Cortex of kidney (tissue), 1 donor: ENCODE measurements at places on chromosomes 3 and 15.
A peak's percentile ranks its signal among the peaks of the same experiment; 100 is the strongest.

- no peak for DNase-seq
Measured at GRCh38 chr3:47299381-47300318, 16.9 kb downstream of the KLHL18 start.

- DNase-seq, result no peak
Measured at GRCh38 chr3:46293991-46294833, 52.0 kb downstream of the CCR3 start.

GRCh38 chr15:52236013-52236412 is 44.8 kb upstream of the GNB5 start:
- no peak for DNase-seq

- no peak for DNase-seq
Measured at GRCh38 chr3:44482721-44483120, 5.3 kb upstream of the ZNF445 start.

DNA sequence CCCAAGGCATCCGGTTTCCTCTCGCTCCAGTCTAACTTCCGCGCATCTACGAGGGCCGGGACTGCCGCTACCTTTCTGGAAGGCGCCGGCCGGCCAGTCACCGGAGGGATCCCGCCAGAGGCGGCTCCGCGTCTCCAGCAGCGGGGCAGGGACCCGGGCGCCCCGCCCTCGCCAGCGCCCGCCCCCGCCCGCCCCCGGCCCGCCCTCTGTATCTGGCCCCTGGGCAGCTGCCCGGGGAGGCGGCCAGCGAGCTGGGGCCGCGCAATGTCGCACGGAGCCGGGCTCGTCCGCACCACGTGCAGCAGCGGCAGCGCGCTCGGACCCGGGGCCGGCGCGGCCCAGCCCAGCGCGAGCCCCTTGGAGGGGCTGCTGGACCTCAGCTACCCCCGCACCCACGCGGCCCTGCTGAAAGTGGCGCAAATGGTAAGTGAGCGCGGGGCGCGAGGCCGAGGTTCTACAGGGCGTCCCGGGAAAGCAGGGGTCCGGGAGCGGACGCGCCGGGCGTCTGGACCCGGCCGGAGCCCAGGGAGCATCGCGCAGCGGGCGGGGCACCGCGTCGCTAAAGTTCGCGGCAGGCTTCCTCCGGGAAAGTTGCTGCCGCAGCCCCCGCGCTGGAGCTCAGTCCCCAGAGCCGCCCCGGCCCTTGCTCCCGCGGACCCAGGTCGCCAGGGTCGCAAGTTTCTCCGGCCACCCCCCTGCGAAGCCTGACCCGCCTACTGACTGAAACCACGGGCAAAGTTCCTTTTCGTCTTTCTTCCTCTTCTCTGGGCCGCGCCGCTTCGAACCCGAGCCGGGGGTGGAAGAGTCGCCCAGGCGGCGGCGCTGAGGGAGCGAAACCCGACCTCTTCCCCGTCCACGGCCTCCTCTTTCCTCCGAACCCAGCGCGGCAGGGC is at the start of gene CMTM7:
Gene CMTM7 (plus strand): TSS at position 211 of the 893 bp plus-strand sequence. CDS start 54 bp downstream, at position 265.
- peak; percentile 21 for DNase-seq

- no peak for DNase-seq
Measured at GRCh38 chr3:46996689-46997452, 17.4 kb downstream of the NBEAL2 start.

DNA sequence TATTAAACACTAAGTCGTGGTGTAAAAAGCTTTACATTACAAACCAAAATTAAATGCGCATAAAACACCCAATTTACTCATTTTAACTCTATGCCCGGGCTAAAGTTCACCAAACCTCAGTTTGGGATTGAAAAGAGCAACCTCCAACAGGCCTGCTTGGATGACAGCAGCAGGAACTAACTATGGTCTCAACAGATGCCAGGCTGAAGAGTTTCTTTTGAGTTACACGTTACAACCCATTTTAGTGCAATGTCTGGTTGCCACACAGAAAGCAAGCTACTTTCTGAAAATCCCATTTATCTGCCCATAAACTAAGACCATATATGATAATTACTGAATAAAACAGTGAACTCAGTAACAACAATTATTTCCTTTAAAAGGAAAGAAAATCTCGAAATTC is 2.2 kb downstream of the SATB1 start:
- DNase-seq, result no peak

DNA sequence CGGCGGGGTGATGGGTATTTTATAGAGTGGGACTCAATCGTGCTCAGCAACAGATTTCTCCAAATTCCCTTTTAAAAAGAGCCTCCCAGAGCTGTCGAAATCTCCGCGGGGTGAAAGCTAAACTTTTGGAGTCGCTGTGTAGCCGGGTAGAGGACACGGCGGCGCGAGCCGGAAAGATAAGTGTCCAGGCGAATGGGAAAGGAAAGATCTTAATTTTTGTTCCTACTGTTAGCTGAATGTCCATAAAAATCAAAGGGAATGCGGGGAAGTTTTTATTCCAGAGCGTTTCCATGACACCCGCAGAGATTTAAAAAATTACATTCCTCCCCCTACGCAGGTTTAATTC is 9.1 kb downstream of the EOMES start:
- DNase-seq, result no peak

DNA sequence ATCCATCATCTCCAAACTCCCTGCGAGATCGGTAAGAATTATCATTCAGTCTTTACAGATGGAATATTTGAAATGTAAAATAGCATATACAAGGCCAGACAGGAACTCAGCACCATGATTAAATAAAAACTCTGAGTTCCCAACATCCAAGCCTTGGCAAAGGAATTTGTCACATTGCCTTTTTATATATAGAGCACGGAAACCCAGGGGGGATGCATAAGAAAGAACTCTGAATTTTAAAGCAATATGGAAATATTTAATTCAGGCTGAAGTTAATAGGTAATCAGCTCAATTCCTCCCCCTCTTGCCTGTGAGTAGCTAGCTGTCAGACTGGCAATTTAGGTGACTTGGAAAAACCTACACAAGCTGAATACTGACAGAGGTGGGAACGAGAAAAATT is 217.9 kb upstream of the KCNMB2 start:
- DNase-seq, result no peak

DNA sequence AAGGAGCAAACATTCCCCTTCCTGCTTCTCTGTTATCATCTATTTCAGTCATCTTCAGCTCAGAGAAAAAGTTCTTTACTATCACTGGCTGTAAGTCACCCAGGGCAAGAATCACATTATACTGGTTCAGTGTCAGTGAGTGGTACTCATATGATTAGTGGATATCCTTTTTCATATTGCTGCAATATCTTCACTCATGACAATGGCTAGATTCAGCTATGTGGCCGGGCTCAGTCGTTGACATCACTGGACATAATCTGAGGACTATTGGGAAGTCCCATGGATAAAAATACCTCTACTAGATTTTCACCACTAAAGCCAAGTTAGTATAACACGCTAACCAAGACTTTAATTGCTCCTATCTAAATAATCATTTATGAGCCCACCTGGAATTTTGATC is 91.3 kb upstream of the UBE2E2 start:
- DNase-seq, result no peak

- no peak for DNase-seq
Measured at GRCh38 chr15:39171944-39172368, 408.9 kb upstream of the THBS1 start.

- DNase-seq, result no peak
Measured at GRCh38 chr15:28989239-28989830, 103.6 kb downstream of the APBA2 start.

DNA sequence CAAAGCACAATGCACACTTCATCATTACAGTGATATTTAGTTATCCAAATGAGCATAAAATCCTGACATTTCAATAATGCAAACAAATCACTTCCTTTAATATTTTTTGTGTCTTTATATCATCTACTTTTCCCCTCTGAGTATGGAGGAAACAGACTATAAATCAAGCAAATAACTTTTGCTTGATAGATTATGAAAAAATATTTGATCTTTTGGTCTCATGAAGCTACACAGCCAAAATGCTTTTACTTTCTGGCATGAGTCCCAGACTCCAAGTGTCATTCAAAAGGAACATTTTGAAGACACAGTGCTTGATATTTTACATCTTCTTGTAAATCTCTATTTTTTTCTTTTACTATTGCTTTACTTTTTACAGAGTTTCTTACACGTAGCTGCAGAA is 215.3 kb upstream of the ROBO1 start:
- no peak for DNase-seq

DNA sequence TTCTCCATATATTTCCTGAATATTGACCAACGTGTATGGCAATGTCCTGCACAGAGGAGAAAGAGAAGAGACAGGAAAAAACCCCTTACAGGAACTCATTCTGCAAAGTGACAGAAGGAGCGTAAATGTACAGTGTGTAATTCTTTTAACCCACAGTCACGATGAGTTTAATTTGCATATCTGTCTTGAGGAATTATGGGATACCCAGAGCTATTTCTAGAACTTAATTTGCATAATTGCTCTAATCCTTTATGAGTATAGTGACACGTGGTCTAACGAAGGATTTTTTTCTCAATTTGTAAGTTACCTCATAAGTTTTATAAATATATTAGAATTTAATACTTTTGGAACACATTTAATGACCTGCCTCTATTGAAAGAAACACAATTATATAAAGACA is 9.8 kb downstream of the GPR27 start:
- DNase-seq, result no peak

GRCh38 chr3:129398803-129399144 is 29.7 kb downstream of the EFCAB12 start:
- no peak for DNase-seq

- no peak for DNase-seq
Measured at GRCh38 chr15:66483131-66483566, 14.4 kb downstream of the SNAPC5 start.

- no peak for DNase-seq
Measured at GRCh38 chr3:131917006-131917405, 117.8 kb downstream of the CPNE4 start.

- no peak for DNase-seq
Measured at GRCh38 chr3:69628951-69629350, 110.3 kb upstream of the MITF start.

DNA sequence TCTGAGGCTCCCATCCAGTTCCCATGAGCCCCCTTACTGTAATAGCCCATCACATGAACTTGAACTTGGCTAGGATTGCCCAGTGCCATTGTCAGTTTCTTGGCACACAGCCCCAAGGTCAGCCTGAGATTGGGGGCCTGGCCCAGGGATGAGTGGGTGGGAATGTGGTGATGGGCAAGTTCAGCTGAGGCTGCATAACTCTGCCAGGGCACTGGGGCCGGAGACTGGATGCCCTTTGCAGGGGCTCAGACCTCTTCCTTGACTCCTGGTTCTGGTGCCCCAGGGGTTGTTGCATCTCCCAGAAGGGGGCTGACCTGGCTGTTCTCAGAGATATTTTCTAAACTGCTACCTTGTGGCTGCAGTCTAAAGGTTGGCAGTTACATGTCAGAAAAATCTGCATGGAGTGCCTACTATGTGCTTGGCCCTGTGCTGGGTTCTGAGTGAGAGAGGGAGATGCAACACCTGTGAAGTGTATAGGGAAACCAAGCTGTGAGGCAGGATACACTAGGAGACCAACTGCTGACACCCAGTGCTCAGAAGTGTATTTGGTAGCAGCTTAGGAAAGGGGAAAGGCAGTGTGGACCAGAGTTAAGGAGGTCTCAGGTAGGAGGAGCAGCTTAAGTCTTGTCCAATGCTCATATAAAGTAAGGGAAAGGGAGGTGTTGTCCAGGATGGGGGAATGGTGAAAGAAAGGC is 74.8 kb upstream of the PRR23C start:
- DNase-seq, result no peak

DNA sequence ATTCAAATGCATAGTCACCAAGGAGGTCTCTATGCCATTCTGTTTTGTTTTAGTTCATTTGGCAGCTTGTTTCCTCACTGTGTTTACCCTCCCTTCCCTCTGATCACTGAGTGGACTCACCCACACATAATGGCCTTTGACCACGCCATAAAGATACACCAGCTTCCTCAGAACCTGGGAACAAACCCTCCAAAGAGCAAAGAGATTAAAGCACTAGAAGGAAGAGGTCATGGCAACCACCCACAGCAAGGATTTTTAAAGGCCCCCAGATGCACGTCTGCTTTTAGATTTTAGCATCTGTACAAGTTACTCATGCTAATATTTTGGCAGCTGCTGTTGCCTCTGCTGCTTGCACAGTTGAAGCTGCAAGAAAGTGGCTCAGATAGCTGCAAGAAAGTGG is 47.9 kb upstream of the CADPS start:
- no peak for DNase-seq

DNA sequence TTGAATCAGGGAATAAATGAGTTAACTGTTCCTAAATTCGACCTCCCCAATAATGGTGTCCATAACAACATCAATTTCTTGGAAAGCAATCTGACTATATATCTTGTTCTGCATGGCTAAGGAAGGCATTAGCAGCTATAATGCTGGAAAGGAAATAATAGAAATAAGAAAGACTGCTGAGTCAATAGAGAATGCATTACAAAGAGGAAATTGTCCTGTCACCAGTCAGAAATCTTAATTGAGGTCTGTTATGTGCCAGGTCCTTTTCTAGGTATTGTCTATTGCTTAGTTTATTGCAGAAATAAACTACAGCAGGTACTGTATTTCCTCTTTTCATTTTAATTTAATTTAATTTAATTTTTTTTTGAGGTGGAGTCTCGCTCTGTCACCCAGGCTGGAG is 5.9 kb upstream of the PPP1R2 start:
- no peak for DNase-seq

DNA sequence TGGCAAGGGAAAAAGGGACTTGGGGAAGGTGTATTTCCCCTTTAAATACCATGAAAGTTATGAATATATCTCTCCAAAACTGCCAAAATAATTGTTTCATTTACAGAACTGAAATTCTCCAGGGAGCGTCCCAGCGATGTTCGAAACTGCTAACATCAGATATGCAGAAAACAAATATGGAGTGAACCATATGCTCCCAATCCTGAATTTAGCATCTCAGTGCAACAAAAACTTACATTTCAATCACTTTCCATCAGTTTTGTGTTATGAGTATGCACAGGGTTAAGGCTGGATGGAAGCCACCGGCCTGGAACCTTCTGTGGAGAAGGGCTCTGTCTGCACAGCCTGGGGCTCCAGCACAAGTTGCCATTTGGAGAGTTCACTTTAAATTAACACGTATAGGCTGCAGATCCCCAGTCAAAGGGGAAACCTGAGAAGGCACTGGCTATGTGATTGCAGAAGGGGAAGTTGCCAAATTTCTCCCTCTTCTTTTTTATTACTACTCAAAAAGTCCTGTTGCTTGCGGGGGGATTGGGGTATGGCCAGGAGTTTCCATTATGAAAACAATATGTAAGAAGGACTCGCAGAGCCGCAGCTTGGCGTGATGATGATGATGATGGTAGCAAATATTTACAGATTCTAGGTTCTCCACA is 56.9 kb upstream of the FOXP1 start:
- no peak for DNase-seq

DNA sequence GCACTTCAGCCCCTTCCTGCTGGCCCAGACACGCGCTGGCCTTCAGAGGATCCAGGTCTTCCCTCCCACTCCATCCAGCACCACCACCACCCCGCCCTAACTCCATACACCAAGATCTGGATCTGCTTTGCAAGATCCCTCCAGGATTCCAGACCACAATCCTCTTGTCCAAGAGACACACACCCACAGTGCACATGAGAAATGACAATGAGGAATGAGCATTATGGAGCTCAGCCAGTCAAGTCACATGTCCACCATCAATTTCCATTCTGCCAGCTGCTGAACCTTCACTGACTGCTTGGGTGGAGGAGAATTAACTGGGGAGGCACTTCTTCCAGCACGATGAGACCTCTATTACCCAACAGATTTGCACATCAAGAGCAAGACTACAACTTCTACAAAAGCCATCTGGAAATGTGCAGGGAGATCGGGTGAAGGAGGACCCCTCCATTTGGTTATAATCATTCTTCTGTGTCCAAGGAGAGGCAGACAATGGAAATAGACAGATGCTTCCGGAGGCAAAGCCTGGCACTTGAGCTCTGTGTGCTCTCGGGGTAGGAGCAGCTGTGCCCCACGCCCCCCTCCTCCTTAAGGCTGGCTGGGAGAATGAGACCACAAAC is 12.3 kb upstream of the SPATA12 start:
- no peak for DNase-seq

GRCh38 chr3:27708250-27708649 is 13.9 kb downstream of the EOMES start:
- DNase-seq, result no peak
